ENCODE measurements at places on chromosomes 5 and 9. TPM values are rescaled to one million over a fixed set of nuclear protein-coding genes. Genes with fewer than 3 reads are reported as not detected.

NTNG2 gene
- polyA plus RNA-seq = 1.2 TPM

PCDHGA8 gene
- not detected for polyA plus RNA-seq

DNA sequence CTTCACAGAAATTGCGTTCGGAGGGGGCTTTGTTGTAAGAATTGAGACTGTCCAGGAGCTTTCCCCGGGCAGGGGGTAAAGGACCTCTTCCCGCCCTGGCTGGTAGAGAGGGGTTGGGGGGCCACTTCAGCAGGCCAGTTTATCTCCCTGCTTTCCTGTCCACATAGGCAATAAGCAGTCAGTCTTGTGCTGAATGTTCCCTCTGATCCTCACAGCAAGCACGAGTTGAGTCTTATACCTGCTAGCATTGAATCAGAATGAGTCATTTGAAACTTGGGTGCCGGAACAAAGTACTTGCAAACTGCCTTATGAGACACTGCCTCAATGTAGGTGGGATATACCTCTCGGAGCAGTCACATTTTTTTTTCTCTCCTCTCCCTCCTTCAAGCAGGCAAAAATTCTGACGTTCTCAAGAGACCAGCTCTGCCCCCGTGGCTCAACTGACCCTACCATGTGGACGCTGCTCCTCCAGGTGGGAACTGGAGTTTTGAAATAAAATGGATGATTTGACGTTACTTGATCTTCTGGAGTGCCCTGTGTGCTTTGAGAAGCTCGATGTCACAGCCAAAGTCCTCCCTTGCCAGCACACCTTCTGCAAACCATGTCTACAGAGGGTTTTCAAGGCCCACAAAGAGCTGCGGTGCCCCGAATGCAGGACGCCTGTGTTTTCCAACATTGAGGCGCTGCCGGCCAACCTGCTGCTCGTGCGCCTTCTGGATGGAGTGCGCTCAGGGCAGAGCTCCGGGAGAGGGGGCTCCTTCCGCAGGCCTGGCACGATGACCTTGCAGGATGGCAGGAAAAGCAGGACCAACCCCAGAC, 1.3 kb downstream of the SH3RF2 start:
- DNase-seq = peak; percentile 21

- DNase-seq = no peak
Measured at GRCh38 chr5:41427505-41427904, 82.9 kb downstream of the PLCXD3 start.

GRCh38 chr9:136806067-136806466, 1.7 kb upstream of the RABL6 start:
- no peak for DNase-seq

GRCh38 chr9:128554155-128554862, 1.9 kb downstream of the SPTAN1 start:
- peak; percentile 6 for DNase-seq

DNA sequence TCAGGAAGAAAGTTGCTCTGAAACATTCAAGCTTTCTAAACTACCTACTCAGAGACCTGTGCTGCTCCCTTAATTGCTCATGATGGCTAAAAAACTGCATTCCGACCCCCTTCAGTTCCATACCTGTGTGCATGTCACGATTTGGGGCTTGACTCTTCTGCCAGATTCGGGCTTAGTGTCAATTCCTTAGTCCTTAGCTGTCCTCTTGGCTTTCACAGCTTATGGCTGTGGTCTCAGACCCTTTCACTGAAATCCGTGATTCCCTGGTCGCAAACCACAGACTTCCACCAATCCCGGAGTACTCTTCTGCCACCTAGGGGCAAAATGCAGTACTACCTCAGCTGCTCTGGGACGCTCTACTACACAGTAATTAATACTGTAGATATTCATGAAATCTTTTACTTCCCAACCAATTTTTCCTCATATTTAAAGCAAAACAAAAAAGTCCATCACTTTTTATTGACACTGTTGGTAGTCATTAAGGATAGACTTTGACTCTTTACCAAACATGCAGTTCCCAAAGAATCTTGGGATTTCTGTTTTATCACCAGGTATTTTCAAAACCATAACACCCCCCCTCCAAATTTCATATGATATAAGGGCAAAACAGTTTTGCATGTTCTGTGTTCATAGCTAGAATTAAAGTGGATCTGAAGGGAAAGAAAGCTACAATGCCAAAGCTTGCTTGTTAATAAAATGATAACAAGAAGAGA, 617.4 kb downstream of the SLCO4C1 start:
- DNase-seq = peak; percentile 16

DNA sequence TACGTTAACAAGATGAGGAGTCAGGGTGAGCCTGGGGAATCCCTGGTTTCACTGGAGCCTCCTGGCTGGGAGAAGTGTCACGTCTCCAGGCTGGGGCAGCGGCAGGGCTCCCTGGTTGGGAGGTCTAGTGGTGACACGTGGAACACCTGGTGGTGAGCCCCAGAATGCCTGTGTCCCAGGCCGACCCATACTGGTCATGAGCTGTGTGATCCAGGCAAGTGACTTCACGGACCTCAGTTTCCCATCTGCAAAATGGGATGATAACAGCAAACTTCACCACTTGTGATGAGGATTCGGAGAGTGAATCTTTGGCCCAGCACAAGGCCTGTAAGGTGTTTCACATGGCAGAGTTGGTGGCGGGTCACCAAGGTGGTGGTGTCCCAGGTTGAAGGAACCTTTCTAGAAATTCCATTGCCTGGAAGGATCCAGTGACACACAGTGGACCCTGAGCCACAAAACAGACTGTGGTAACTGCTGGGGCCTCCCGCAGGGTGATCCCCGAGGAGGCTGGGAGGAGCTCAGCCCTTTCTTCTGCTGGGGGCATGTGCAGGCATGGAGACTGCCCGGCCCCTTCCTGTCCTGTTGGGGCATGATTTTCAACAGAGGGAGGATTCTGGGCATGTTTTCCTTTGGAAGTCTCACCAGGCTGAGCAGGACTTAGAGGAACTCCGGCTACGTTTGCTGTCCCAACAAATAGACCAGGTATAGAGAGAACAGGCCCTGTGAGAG, 153.9 kb upstream of the IER5L start:
- no peak for DNase-seq

All from CD4-positive, CD25-positive, alpha-beta regulatory T cell (primary cell).